Posterior cingulate gyrus (tissue), 11 donors: ENCODE measurements at places on chromosomes 7 and 10.

DNA sequence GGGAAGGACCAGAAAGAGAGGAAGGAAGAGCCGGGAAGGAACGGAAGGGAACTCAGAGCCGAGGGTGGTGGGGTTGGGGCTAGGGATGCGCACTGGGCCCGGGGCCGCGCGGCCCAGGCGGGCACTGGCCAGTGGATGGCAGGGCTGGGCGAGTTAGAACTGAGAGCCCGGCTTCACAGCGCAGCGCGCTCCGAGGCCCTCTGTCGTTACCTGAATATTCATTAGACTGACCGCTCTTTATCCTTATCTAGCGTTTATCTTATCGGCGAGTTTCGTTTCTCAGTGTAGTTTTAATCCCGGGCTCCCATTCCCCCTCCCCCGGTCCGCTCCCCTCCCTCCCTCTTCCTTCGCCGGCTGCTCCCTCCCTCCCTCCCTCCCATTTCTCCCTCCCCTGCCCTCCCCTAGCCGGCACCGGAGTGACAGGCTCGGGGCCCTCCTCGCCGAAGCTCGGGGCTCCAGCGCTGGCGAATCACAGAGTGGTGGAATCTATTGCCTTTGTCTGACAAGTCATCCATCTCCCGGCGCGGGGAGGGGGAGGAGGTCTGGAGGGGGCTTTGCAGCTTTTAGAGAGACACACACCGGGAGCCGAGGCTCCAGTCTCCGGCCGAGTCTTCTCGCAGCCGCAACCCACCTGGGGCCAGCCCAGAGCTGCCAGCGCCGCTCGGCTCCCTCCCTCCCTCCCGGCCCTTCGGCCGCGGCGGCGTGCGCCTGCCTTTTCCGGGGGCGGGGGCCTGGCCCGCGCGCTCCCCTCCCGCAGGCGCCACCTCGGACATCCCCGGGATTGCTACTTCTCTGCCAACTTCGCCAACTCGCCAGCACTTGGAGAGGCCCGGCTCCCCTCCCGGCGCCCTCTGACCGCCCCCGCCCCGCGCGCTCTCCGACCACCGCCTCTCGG is at the start of gene PAX2:
Gene PAX2, plus strand, starts transcription at position 596 of the 895 bp plus-strand sequence. CDS start 679 bp downstream, outside the sequence.
- no peak for DNase-seq

DNA sequence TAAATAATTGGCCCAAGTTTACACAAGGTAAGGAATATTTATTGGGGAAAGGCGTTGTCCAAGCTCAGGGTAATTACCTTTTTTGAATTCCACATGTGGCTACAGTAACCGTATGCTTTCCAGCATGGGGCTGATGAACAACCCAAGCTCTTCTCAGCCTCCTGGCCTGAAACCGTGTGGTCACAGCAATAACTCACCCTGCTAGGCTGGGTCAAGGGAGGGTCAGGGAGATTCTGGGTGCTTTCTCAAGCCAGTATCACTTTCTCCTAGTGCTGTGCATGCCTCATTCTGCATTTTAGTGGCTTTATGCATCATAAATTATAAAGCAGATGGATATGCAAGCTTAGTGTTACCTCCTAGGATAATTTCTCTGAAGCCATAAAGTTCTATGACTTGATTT is 273.9 kb downstream of the PAXIP1 start:
- DNase-seq = no peak

DNA sequence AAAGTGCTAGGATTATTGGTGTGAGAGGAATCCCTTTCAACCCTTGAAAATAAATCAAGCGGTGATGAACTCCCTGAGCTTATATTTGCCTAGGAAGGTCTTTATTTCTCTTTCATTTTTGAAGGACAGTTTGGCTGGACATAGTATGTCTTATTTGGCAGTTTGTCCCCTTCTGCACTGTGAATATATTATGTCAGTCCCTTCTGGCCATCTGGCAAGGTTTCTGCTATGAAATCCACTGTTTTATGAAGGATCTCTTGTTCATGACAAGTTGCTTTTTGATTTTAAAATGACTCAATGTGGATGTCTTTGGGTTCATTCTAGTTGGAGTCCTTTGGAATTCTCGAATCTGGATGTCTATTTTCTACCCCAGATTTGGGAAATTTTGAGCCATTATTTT is 21.7 kb upstream of the MCM10 start:
- no peak for DNase-seq

DNA sequence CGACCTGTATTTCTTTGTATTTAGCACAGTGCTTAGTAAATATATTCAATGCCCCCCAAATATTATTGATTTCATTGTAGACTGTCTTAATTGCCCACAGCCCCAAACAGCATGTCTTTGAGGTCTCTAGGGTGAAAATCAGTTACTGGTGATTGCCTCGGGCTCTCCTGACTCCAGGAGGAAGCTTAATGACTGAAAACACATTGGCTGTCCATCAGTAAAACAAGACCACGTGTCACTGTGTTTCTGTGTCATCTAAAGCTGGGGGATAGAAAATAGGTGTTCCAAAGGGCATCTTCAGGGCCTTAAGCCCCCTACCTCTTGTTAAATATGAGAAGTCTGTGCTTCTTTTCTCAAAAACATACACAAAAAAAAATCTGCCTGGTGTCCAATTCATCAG is 67.9 kb downstream of the CACNA2D1 start:
- DNase-seq = no peak

- no peak for DNase-seq
Observed at GRCh38 chr10:3926675-3927525, 141.9 kb upstream of the KLF6 start.

GRCh38 chr10:124171561-124171960 is 78.2 kb upstream of the CHST15 start:
- DNase-seq = no peak

DNA sequence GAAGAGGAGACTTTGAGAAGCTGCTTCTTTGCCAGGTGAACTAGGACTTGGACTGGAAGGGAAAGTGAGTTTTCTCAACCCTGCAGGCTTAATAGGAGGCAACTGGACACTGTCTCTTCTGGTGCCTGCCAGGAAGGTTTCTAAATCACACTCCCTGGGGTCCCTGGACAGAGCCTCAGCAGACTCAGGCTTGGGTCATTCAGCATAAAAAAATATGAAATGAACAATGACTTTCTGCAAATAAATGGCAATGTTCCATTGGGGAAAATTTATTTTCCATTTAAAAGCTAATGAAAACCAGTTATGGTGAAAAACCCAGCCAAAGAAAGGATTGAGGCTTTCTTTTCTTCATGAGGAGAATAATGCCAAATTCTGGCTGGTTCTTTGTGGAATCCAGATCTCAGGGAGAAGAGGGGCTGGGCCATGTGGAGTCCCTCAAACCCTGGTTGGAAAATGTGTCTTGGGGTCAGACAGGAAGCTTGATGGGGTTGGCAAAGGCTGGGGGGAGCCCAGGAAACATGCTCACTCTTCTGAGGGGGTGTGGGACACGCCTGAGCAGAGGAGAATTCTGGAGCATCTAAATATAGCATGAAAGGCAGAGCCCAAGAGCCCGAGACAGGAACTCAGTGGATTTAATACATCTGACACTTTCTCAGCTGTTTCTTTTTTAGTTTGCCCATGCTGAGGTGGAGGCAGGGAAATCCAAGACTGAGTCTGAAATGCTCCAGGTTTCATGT is 65.2 kb upstream of the EMX2 start:
- no peak for DNase-seq

DNA sequence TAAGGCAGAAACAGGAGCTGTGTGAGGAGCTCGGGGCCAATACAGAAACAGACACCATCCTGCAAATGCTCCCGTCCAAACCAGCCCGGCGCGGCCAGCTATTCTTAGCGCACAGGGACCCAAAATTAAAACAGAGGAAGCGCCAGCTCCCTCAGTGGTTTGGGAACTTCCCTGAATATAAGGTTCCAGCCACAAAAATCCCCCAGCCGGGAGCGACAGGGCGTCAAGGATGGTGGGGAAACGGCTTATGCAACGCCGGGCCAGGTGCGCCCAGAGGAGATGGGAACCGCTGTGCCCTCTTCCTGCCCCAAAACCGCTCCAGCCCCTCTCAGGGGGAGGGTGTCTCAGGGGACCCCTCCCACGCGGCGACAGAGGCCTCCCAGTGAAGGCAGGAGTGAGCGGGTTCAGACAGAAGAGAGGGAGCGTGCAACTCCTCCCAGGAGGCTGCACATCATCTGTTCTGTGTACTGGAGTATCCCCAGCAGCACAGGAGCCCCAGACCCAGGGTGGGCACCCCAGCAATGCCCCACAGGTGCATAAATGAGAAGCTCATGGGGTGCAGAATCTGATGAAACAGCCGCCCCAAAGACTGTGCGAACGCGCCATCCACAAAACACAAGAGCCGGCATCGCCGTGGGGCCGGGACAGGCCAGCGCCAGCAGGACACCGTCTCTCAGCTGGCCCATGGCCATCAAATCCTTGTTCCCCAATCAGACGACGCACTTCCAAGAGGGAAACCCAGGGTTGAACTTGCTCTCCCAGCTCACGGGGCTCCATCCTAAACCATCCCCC is 73.9 kb upstream of the PDGFA start:
- peak; percentile 92 for DNase-seq

GRCh38 chr10:78937393-78937792 is 131.4 kb upstream of the ZMIZ1 start:
- DNase-seq = no peak

DNA sequence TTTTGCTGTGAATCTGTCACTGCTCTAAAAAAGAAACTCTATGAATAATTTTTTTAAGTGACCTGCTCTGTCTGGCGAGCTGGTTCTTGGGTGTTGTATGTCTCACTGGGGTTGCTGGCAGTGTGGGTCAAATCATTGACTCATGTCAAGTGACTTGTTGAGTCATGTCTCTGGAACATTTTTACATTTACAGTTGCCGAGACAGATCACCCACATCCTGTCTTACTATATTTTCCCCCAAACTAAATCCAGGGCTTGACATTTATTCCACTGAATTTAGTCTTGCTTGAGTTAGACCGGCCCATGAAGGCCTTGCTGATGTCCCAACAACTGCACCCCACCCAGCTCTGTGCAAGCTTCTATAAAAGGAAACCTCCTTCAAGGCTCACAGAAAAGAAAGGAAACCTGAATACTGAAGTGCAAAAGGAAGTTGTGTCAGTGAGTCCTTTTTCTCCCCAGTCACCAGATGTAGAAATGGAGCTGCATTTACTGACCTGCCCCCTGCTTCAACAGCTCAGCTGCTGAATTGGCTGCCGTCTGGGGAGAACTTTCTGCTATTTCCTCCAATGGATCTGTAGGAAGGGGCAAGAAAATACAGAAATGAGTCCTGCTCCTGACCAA is 290.3 kb downstream of the TNS3 start:
- no peak for DNase-seq

GRCh38 chr10:78307576-78307975 is 273.9 kb downstream of the RPS24 start:
- no peak for DNase-seq

DNA sequence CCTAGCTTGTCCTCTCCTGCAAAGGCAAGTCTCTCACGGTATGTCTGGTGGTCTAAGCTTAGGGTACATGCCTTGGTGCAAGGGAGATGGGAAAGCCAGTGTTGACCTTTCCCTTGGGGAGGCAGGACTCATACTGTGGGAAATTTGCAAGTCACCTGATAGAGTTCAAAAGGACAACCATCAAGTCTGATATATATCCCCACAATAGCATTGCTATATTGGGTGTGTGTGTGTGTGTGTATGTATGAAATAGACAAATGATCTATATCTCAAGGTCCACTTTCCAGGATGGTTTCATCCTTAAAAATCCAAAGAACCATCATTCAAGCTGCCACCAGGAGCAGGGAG is 12.2 kb upstream of the FFAR4 start:
- no peak for DNase-seq

- DNase-seq = peak; percentile 44
Observed at GRCh38 chr7:2195400-2196246, 37.1 kb downstream of the MAD1L1 start.

GRCh38 chr7:115409682-115410433 is 488.0 kb downstream of the MDFIC start:
- no peak for DNase-seq

DNA sequence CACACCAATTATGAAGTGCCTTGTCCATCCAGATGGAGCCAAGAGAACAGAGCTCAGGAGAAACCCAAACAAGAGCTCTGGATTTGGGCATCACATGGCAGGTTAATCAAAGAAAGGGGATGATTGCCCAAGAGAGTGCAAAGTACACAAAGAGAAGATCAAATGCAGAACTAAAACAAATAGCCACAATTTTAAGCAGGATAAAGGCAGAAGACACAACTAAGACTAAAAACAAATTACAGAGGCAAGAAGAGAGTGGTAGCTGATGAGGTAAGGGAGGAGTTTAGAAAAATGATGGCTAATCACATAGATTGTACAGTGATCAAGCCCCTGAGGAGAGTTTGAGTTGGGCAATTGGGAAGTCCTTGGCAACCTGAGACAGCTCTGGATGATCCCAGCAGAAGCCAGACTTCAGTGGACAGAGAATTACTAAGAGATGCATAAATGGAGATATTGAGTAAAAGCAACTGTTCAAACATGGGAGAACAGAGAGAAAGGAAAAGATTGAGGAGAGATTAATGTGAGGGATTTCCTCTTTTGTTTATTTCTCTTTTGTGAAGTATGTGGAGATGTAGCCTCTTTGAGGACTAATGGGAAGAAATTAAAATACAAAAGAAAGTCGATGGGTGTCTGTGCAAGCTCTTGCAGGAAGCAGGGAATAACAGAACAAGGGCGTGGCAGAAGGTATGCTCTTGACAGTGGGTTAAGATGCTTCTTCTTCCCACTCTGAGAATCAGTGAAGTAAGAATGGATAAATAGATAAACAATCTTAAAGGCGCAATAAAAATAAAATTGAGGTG is 101.9 kb downstream of the LRRN3 start:
- no peak for DNase-seq

DNA sequence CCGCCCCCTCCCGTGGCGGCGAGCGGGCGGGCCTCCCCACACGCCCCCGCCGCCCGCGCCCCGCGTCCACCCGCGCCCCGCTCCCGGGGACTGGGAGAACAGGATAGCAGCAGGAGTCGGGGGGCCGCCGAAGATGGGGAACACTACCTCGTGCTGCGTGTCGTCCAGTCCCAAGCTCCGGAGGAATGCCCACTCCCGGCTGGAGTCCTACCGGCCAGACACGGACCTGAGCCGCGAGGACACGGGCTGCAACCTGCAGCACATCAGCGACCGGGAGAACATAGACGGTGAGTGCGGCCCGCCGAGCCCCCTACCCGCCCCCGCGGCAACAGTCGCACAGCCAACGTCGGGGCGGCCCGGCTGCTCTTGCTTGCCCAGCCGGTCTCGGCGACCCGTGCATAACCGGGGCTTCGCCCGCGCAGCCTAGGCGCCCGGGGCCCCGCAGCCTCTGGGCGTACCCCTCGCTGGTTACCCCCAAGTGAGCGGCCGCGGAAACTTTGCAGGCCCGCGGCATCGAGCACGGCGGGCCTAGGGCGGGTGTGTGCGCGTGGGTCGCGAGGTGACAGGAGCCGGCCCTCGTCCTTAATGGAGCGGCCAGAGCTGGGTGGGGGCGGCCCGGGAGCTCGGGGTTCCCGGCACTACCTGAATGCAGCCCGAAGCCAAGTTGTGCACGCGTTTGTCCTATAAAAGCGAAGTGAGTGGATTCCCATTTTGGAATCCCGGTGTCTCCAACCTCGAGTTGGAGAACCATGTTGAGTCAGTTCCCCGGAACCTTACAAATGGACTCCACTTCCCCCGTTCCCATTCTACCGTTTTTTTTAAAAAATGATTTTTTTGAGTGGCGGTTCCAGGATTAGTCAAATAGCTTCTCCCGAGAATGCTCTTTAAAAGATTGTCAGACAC is 863 bp downstream of the CCNY start:
- peak; percentile 45 for DNase-seq
